ENCODE measurements at places on chromosomes 7 and 10.

DNA sequence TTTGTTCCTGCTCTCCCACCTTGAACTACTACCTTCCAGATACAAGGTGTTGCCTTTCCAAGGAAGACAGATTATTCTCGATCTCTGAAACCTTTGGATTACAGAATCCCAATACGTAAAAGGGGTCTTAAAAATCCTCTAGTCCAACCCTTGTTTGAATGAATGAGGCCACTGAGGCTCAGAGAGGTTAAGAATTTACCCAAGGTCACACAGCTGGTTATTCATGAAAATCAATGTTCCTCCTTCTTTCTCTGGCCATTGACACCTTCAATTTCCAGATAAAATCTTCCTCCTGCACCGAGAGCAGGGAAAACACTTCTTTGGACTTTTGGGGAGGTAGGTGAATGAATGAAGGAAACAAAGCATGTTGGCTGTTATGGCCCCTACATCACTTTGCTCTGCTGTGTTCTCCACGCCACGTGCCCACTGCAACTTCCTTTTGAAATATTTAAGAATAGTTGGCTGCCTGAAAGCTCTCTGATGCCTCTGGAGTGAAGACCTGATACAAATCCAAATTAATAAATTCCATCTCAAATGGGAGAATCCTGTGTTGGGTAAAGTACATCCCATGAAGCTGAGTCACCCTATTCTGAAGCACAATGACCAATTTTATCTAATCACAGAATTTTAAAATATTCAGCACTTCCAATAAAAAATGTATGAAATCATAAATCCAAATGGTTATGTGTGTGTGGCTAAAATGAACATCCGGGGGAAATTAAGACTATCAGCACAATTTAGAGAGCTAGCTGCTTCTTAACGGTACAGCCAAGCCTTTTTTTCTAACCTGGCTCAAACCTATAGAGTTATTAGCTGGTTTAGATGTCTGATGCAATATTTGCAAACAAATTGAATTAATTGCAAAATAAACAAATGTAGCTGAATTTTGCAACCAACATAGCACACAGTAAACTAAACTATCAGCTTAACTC lies 7.3 kb downstream of the SVIL start:
- no peak for DNase-seq

DNA sequence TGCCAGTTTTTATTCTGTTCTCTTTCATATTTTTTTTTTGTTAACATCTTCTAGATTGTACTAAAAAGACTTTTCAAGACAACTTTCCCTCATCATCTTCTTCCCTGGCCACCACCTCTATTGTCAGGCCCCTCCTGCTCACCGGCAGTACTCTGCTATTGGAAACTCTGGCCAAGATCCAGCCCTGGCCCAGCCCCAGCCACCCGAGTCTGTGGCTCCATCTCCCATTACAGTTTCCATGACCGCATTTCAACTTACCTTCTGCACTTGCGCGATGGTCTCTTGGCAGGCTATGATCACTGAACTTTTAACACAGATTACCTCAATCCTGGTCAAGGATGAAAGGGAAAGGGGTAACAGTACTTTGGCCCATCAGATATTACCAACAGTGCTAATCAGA lies 137.7 kb upstream of the POM121L12 start:
- DNase-seq: peak; percentile 4

- DNase-seq: no peak
Measured at GRCh38 chr7:5755704-5756504, 25.6 kb downstream of the RNF216 start.

GRCh38 chr10:51619365-51619764 lies 80.0 kb downstream of the CSTF2T start:
- no peak for DNase-seq

DNA sequence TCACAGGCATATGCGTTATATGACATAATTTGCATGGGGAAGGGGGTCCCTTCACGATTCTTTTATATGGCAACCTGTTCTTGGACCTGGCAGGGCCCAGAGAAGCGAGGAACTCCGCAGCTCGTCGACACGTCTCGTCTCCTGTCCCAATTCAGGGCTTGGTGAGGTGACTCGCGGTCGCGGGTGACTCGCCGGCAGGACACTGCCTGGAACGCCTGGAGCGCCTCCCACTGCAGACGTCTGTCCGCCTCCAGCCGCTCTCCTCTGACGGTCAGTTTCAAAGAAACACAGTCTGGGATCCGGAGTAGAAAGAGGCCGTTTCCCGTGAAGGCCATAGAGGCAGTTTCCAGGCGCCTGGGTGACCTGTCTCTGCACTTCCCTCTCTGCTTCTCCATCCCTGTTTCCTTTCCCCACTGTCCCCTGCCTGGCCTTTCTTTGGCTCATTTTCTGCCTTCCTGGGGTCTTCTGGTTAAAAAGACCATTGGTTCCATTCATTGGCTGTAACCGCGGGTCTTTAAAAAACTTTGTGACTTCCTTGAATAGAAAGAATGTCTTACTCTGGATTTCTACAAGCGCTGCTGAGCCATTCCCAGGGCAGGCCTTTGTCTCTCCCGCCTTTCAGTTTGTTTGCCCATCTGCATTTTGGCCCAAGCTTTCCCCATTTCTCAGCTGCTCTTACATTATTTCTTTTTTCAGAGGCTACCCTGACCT lies 1.2 kb downstream of the UPP1 start:
- no peak for DNase-seq

DNA sequence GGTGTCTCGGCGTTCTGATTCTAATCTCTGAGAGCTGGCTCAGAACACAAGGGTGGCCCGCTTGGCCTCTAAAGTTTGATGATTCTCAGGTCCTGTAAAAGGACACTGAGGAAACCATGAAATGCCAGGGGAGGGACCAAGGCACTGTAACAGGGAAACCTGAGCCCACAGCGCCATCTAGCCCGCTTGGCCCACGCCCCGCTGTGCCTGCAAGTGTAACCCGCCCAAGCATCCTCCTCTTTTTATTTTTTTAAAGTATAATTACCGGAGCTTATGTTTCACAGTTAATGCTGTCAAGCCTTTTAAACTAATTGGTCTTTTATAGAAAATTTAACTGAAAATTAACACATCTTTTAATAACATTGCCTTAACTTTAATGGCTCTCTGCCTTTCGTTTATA lies 734.7 kb downstream of the KCNMA1 start:
- no peak for DNase-seq

Measured in NCI-H2029 treated with DMSO at 0.1 percent for 48 hours (cell line).